Activated CD4-positive, alpha-beta T cell treated with anti-CD3 and anti-CD28 coated beads, Interleukin-2, amount 50 U/mL, for 24 hours (primary cell): ENCODE measurements at places on chromosomes 6 and 20.

DNA sequence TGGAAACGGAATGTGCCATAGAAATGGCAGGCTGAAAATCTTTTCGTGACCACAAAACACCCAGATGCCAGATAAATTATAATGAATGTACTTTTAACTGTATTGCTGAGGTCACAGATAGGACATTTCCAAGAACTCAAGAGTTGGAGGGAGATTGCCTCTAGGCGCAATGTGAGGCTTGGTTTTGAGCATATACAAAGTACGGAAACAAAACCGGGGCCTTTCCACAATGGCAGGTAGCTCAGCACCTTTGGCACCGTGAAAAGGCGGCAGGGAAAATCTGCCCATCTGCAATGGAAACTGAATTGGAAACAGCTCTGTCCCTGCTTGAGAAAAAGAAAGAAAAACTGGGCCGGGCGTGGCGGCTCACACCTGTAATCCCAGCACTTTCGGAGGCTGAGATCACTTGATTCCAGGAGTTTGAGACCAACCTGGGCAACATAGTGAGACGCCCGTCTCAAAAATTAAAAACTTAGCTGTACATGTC, 10.5 kb upstream of the C20orf144 start:
- DNase-seq = no peak

GRCh38 chr6:13683038-13683437, 28.6 kb downstream of the RANBP9 start:
- no peak for DNase-seq

DNA sequence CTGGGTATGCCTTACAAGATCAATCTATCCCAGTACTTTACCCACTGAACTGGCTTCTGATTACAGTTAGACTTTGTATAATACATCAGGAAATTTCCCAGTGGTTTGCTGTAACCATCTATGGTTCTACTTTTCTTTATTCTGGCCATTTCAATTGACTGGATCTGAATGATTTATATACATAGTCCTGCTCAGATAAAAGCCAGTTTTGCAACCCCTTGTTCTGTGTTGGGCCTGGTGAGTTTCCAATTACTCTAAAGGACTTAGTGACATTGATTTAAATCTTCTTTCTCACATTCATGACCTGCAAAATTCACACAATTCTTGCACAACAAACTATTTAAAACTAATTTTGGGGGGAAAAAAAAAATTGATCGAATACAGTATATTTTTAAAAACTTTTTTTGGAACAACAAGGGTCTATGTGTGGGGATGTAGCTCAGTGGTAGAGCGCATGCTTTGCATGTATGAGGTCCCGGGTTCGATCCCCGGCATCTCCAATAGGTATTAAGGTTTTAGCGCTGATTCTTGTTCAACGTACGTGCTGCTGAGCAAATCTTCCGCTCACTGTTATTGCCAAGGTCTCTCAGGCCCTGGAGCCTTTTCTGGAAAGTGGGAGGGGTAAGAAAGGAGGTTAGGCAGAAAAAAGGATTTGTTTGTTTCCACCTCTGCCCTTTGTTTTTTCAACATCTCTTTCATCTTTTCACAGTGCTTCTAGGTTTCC, 117.5 kb downstream of the GPX5 start:
- DNase-seq = no peak

DNA sequence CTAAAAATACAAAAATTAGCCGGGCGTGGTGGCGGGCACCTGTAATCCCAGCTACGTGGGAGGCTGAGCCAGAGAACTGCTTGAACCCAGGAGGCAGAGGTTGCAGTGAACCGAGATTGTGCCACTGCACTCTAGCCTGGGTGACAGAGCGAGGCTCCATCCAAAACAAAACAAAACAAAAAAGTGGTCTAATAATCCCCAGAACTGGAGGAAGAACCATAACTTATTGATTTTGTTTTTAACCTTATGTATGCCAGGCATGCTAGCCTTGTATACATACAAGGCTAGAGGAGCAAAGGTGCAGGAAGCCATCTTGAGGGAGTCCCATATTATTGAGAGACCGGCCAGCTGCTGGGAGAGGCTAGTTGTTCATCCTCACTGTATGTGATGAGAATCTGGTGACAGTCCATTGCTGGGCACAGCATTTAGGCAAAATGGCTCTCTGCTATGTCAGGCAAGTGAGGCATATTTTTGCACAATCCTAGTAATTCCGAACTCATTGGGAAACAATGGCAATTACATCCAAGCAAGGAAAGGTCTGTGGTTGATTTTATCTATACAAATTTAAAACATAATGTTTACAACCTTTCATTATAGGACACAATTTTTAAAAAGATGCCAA, 18.0 kb downstream of the HFE start:
- no peak for DNase-seq
